Activated CD8-positive, alpha-beta T cell treated with anti-CD3 and anti-CD28 coated beads, Interleukin-2, amount 10 ng/mL, durations not matched to agents 7 days and 5 days (primary cell): ENCODE measurements at places on chromosomes 1 and 21. TPM values are rescaled to one million over a fixed set of nuclear protein-coding genes. Genes with fewer than 3 reads are reported as not detected.

TMEM81 gene
- total RNA-seq = 2.8 TPM

RGS13 gene
- total RNA-seq = not detected

- no peak for DNase-seq
These were observed 8.6 kb downstream of the COL6A1 start for GRCh38 chr21:45990049-45990711.

GRCh38 chr1:101843160-101843559 is 153.6 kb downstream of the OLFM3 start:
- no peak for DNase-seq

GRCh38 chr1:43007377-43008114 is 48.9 kb upstream of the SLC2A1 start:
- no peak for DNase-seq

LAPTM5 gene
- total RNA-seq = 407 TPM

DNA sequence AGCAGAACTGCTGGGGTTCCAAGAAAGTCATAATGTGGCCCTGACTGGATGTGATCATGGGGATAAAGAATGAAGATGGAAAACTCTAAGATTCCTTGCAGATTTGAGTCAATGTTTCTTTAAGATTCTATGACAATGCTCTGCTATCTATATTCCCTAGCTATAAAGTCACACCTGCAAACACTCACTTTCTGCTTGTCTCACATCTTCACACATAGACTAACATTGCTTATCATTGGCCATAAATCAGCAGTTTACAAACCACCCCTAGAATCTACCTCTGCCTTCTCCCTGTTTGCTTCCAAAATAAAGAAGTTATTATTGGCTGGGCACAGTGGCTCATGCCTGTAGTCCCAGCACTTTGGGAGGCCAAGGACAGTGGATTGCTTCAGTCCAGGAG is 33.1 kb upstream of the NPL start:
- DNase-seq = no peak

- no peak for DNase-seq
These were observed 21.4 kb upstream of the LRRC38 start for GRCh38 chr1:13535227-13535626.

- DNase-seq = peak; percentile 27
These were observed 149.8 kb downstream of the PTPRC start for GRCh38 chr1:198788561-198789064.
